ENCODE measurements at places on chromosomes 2 and 18.

DNA sequence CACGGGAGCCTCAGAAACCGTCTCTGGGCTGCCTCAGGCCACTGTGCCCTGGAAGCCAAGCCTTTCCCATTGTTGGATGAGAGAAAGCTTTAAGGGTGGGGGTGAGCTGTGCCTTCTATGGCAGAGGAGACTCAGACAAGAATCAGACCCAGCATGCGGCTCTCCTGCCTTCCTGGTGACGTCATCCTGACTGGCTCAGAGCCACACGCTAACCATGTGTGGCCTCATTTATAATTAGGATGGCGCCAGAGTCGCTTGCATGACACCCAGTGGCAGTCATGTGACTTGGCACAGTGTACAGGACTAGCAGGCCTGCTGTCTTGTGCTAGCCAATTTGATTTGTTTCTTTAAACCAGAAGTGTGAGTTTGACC, 99.1 kb downstream of the SH3BP4 start:
- H3K27ac ChIP-seq = no peak overlapping the region
- DNase-seq = no peak
- H3K4me1 ChIP-seq = peaks cover 22% of the 10 kb centered on the region
- H3K27me3 ChIP-seq = peaks cover 3% of the 10 kb centered on the region
- peaks cover 48% of the 10 kb centered on the region for H3K36me3 ChIP-seq

DNA sequence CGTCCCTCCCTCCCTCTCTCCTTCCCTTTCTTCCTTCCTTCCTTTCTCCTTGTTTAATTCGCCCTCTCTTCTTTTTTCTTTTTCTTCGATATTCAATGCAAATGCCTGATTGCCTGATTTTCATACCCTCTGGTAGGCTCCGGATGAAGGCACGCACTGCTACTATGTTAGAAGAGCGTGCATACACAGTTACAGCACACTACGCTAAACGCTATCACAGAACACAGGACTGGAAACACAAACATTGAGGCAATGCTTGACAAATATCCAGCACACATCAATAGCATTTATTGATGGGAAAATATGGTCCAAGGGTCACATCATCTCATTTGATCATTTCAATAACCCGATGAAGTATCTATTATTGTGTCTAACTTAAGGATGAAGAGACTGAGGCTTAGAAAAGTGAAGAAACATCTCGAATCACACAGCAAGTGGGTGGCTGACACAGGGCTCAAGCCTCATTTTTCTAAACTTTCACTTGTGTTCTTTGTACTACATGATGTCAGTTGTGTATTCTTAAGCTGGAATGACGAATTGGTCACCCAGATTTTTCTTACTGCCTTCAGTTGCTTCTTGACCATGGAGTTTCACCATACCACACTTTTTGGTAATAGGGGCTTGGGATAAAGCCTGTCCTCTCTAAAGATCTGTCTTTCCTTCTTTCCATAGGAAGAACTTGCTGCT, 101.8 kb downstream of the TRIB2 start:
- H3K27me3 ChIP-seq = no peaks in the 10 kb centered on the region
- H3K27ac ChIP-seq = no peak overlapping the region
- no peaks in the 10 kb centered on the region for H3K36me3 ChIP-seq
- no peak overlapping the region for H3K4me3 ChIP-seq
- no peak for DNase-seq

DNA sequence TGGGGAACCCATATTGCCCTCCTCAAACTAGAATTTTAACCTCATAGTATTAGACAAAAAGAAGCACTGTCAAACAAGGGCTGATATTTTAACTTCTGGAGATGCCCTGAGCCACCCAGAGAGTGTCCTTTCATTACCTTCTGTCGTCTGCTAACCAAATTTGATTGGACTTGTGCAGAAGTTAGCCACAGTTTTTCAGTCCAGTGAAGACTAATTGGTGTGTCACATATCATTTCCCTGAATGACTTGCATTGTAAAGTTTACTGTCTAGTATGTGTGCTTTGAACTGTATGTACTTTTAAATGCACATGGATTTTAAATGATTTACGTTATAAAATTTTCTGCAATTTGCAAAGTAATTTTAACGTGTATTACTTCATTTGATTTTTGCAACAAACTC, 646.5 kb downstream of the SATB2 start:
- no peak overlapping the region for H3K27ac ChIP-seq
- no peaks in the 10 kb centered on the region for H3K4me1 ChIP-seq
- DNase-seq = no peak
- H3K27me3 ChIP-seq = no peaks in the 10 kb centered on the region
- no peaks in the 10 kb centered on the region for H3K36me3 ChIP-seq

DNA sequence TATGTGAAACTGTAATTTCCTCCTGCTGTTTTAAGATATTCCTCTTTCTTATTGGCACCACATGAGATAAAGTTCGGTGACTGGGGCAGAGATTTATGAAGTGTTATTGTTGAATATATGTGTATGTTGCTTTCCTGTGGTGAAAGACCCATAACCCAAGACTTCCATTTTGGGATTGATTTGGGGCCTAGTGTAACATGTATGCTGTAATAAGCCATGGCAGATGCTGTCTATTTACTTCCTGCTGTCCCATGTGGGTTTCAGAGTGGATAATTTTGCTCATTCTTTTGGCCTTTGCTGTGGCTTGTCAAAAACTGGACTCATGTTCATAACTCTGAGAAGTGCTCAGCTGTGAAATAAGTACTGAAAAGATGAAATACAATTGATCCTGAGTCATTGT, 10.8 kb upstream of the MYO1B start:
- H3K27ac ChIP-seq = no peak overlapping the region
- peaks cover 3% of the 10 kb centered on the region for H3K36me3 ChIP-seq
- no peaks in the 10 kb centered on the region for H3K27me3 ChIP-seq
- no peak for DNase-seq

GRCh38 chr2:82498777-82499443, 1960.2 kb downstream of the SUCLG1 start:
- H3K4me1 ChIP-seq = no peaks in the 10 kb centered on the region
- no peak overlapping the region for H3K27ac ChIP-seq
- peaks cover 10% of the 10 kb centered on the region for H3K36me3 ChIP-seq
- H3K27me3 ChIP-seq = no peaks in the 10 kb centered on the region
- no peak for DNase-seq

DNA sequence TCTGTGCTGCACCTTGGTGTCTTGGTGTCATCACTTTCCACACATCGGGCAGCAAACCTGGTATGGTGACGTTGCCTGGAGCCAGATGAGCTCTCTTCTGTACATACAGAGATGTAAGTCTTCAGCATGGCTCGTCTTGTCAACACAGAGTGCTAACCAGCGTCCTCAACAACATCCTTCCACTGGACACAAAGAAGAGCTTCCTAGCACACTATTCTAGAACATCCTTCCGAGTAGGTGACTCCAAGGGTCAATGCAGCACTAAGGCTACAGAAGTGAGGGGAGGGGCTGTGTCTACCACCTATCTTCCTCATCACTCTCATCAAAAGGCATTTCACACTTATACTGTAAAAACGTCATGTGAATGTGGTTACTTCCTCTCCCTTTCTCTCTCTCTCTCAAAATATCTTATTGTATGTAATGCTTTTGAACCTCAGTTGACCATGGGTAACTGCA, 108.1 kb upstream of the SLC1A4 start:
- no peak overlapping the region for H3K4me3 ChIP-seq
- H3K27me3 ChIP-seq = peaks cover 3% of the 10 kb centered on the region
- H3K27ac ChIP-seq = no peak overlapping the region

DNA sequence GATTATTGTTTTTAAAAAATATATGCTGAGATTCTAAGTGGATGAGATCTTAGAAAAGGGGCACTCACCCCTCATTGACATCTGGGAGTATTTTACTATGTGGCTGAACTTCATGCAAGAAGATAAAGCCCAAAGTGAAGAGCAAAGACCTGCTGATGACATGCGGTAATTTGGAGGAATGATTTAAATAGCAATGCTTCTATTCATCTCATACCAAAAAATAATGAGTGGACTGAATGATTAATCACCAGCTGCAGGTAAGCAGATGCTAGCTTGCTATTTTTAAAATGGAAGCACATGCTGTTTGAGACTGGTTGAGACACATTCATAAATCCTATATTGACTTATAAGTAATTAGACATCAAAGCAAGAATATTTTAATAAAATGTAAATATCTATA, 12.7 kb upstream of the CDK15 start:
- DNase-seq = no peak
- H3K27me3 ChIP-seq = no peaks in the 10 kb centered on the region
- H3K36me3 ChIP-seq = no peaks in the 10 kb centered on the region
- H3K27ac ChIP-seq = no peak overlapping the region
- no peak overlapping the region for H3K4me3 ChIP-seq
- H3K4me1 ChIP-seq = peaks cover 18% of the 10 kb centered on the region

GRCh38 chr18:48580782-48581181, 42.0 kb downstream of the CTIF start:
- peaks cover 15% of the 10 kb centered on the region for H3K36me3 ChIP-seq
- H3K4me3 ChIP-seq = no peak overlapping the region
- H3K27ac ChIP-seq = no peak overlapping the region
- no peaks in the 10 kb centered on the region for H3K4me1 ChIP-seq

DNA sequence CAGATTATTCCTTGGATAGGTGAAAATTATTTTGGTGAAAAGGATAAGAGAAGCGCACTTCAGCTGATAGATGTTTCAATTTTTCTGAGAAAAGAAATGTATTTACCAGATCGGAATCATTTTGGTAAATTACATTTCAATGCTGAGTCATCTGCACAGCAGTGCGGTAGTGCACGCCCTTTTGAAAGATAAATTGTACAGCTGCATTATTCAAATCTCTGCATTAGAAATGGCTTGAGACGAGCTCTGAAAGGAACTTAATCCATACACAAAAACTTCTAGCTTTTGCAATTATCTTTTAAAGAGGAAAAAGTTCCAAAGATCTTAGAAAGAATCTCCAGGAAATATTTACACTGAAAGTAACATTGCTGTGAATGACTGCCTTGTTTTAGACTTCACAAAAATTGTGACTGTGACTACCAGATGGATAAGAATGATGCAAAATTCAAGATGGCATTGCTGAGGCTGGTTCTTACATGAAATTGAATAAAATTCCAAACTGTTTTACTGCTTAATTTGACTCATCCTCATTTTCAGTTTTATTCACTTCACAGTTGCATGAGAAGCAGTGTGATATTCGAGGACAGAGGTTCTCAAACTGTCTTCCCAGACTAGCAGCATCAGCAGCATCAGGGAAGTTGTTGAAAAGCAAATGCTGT, 161.7 kb downstream of the RND3 start:
- peaks cover 4% of the 10 kb centered on the region for H3K27me3 ChIP-seq
- H3K36me3 ChIP-seq = no peaks in the 10 kb centered on the region
- H3K27ac ChIP-seq = no peak overlapping the region
- no peaks in the 10 kb centered on the region for H3K4me1 ChIP-seq

DNA sequence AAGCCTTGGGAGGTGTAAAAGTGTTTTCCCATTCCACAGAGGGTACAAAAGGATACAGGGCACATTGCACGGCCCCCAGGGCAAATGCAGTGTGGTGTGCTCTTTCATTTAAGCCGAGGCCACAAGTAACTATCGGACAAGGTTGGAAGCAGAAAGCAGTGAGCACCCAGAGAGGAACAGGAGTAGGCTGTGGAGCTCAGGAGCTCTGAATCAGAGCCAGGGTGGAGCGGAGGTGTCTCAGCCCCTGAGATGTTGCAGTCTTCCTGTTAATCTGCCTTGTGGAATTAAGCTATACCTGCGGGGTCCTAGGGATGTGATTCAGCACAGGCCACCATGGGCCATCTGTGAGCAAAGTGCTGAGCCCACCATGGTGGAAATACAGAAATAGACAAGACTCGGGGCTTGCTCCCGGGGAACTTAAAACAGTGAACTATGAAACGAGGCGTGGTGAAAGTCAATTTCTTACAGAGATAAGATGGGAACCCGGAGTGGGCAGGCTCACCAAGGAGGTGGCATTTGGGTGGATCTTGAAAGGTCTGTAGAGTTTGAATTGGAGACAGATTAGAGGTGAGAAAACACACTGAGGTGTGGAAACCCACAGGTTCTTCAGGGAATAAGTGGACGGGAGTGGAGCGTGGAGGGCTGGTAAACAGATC, 44.0 kb downstream of the ASAP2 start:
- peaks cover 33% of the 10 kb centered on the region for H3K4me1 ChIP-seq
- peaks cover 6% of the 10 kb centered on the region for H3K27me3 ChIP-seq
- H3K27ac ChIP-seq = peak overlapping the region; percentile 84
- H3K4me3 ChIP-seq = no peak overlapping the region
- DNase-seq = no peak

DNA sequence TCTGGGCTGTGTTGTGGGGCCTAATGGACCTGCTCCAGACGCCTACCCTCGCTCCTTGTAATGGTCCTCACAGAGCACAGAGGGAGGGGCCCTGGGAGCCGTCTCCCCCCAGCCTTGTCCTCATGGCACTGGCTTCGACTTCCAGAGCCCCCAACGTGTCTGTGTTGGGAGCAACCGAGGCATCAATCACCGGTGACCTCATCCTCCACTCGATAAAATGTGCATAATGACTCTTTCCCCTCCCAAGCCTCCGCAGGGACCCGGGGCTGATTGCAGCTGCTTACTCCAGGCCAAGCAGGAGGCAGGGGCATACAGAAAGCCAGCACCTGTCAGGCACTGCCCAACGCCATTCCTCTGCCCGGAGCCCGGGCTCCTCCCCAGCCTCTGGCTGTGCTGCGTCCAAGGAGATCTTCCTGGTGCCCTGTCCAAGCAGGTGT, 271.7 kb downstream of the NDUFA10 start:
- H3K4me3 ChIP-seq = no peak overlapping the region
- no peaks in the 10 kb centered on the region for H3K36me3 ChIP-seq
- peaks cover 15% of the 10 kb centered on the region for H3K4me1 ChIP-seq
- peak overlapping the region; percentile 19 for H3K27ac ChIP-seq
- peaks cover 15% of the 10 kb centered on the region for H3K27me3 ChIP-seq

DNA sequence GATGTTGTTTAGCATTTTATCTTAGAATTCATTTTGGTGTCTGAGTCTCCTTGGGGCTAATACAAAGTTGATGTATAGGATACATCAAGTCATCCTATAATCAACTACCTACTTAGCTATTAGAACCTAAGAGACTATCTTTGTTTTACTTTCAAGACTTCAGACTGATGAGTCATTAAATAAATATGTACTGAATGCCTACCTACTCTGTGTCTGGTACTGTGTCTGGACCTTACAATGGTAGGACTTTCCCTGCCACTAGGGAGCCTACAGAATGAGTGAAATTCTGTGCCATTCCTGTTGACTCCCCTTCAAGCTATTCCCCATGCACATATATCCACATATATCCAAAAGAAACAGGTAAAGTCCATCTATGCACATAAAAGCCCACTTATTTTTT, 114.5 kb downstream of the ERBB4 start:
- DNase-seq = no peak
- no peak overlapping the region for H3K4me3 ChIP-seq
- no peak overlapping the region for H3K27ac ChIP-seq
- H3K27me3 ChIP-seq = no peaks in the 10 kb centered on the region

DNA sequence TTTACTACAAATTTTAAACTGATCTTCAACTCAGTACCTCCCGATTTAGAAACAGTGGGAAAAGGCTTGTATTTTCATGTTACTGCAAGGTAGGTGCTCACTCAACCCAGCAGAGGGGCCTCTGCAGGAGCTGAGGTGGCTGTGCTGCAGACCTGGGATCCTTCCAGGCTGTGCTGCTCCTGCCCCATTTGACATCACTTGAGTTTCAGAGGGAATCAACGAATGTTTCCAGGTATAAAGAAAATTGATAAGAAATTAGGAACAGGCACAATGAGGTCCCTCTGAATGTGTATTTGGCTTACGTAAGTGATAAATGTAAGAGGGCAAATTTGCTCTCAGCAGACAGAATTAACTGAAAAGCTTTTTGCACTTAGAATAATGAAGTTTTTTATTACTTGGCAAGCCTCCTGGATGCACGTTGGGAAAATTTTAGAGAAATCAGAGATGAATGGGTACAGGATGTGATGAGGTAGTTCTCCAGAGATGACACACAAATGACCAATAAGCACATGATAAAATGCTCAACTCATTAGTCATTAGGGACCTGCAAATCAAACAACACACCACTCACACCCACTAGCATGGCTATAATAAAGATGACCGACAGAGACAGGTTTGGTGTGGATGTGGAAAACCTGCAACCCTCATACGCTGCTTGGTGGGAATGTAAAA, 114.0 kb downstream of the NOL10 start:
- no peaks in the 10 kb centered on the region for H3K27me3 ChIP-seq
- H3K4me3 ChIP-seq = no peak overlapping the region
- H3K27ac ChIP-seq = no peak overlapping the region
- H3K36me3 ChIP-seq = peaks cover 21% of the 10 kb centered on the region
